ENCODE measurements at places on chromosomes 5 and 9.

- no peak for DNase-seq
Observed at GRCh38 chr5:14313986-14314690, 171.0 kb downstream of the TRIO start.

- no peak for DNase-seq
Observed at GRCh38 chr9:82404196-82404870, 415.8 kb downstream of the SPATA31D1 start.

DNA sequence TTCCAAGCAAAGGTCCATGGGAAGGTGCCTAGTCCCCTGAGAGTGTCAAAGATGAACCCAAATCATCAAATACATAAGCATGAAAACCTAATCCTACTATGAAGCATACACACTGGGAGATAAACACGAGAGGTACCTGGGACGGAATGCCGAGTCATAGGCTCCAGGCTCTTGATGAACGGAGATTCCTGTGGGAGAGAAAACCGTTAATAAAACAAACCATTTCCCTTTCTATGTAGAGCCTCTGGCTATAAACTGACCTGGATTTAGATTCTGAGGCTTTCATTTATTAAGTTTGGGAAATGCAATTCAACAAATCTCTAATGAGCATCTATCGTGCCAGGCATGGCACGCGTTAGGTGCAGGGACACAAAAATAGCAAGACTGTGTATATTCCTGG, 206.4 kb upstream of the IL12B start:
- no peak for DNase-seq

DNA sequence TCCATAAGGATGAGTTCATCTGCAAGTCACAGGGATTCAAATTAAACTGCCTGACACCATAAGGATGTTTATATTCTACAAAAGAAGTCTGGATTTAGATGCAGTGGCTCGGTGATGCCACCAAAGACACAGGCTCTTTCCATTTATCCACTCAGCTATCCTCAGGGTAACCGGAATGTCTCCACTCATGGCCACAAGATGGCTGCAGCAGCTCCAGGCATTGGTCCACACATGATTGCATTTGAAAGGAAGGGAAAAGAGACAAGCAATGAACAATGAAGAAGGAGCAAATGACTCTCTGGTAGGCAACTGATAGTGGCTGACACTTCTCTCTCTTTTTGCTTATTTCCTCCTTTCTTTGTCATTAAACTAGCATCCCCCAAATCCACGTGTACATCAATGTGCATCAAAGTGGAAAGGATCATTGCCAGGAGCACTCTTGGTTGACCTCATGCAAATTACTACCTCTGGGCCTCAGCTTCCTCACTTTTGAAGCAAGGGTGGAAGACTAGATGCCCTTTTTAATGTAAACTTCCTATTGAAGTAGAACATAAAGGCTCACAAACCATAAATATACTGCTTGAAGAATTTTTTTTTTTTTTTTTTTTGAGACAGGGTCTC, 7.2 kb upstream of the SNX30 start:
- no peak for DNase-seq

GRCh38 chr9:112505607-112506006, 19.0 kb downstream of the KIAA1958 start:
- DNase-seq, result no peak

DNA sequence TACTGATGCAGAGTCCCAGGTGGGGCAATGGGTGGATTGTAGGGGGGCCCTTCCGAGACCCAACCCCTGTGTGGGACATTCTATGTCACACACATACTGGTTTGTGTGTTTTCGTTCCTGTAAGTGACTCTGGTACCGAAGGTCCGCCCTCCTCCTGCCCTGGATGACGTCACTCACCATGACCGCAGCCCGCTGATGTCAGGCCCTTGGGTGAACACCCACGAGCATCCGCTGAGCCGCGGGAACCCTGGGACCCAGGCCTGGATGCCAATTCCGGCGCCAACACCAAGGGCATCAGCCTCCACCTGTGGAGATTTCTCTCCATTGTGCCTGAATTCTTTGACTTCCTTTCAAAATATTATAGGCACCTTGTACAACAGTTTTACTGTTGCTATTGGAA, 184.3 kb downstream of the MTRR start:
- no peak for DNase-seq

DNA sequence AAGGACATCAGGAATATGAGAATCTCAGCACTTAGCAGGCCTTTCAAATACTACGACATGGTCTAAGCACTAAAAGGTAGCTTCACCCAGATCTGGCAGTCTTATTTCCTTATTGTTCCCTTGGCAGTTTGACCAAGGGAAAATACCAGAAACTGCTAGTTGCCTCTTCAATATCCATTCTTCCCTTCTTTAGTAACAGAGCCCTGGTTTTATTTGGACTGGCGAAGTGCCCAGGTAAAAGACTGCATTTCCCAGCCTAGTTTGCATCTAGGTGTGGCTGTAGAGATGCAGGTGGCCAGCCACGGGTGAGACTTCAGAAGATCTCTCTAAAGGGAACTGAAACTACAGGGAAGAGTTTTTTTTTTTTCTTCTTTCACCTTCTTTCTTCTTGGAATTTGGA, 21.6 kb downstream of the DMRT2 start:
- DNase-seq, result no peak

DNA sequence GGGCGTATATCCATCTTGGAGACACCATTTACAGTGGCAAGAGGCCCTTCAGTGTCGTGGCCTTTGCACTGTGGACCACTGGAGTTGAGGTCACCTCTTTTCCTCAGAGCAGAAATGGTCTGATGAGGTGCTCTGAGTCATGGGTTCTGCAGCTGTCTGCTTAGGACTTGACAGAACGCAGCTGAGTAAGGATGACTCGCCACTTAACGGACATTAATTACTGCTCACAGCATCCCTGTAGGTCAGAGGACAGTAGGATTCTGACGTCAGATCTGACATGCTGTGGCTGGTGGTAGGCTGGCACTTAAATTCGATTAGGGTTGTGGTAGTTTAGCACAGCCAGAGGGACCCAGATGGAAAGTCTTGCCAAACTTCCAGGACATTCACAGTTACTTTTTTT, 479.4 kb downstream of the DMAC1 start:
- DNase-seq, result no peak

GRCh38 chr9:109859447-109859846, 79.4 kb downstream of the PALM2AKAP2 start:
- DNase-seq, result no peak

DNA sequence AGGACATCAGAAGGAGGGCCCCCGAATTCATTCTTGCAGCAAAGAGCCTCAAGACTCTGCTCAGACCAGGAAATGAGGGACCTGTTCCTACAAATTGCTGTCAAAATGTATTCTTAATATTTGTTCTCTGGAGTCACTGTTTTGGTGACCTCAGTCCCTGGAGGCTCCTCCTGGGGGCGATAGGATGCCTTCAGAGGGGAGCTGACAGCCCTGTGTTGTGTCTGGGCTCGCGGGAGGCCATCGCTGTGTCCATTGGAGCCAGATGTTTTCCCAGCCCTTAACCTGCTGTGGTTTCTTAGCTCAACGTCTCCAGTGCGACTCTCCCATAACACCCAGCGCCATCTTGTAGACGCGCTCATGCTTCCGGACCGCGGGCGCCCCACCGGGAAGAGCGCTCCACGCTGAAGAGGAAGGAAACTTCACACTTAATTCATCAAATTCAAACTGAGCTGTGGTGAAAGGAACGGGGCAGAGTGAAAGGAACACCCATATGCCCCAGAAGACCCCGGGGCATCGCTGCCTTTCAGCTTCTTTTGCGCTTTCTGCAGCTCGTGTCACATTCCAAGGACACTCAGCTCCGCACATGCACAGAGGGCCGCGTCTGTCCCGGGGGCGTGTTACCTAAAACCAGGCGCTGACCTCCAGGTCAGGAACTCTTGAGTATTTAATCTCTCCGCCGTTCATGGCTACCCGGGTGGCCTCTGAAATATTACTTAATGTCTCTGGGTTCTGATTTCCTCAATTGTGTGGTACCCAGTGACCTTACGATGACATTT, 112.3 kb upstream of the GDNF start:
- DNase-seq, result no peak

DNA sequence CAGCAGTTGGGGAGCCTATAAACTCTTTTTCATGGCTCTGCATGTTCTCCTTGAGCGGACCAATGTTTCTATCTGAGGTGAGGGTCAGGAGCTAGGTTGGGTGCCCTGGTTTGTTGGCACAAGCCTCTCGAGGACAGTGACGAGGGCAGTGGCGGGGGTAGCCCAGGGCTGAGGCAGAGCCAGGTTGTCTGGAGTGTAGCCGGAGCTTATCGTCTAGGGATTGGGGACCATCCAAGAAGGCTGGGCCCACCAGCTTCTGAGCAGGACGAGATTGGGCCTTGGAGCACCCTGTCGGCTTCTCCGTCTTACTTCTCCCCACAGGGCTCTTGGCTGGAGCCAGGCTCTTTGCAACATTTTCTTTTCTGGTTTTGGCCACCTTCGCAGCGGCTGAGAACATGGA, 13.2 kb upstream of the CCL21 start:
- no peak for DNase-seq

DNA sequence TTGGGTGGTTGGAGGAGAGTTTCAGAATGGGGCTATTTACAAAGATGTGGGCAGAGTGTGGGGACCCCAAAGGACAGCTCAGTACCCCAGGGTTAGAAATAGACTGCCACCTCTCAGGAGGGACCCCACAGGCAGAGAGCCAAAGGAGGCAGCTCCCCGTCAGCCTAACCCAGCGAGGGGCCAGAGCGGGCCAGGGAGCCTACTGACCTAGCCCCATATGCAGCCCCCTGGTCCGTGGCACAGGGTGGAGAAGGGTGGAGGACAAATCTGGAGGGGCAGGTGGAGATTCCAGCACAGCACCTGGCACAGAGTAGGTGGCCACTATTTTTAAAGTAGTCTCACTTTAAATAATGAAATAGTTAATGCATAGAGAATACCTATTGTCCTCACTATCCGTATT, 67.2 kb upstream of the ANGPTL2 start:
- DNase-seq, result no peak

DNA sequence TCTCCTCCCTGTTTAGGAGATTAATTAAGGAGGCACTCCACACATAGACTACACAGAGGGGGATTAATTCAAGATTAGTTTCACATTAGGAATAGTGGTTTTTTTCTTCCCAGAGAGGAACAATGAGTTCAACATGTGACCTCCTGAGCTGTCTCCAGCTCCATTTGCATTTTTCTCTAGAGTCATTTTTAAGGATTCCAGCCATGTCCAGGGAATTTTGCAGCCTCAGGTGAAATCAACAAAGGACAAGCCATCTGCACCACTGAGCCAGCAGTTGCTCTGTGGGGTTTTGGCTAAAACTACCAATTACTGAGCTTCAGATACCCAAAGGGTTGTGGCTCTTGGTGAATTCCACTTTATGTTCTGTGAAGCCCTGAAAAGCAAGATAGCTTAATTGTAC, 258.5 kb upstream of the PPP1R2B start:
- no peak for DNase-seq

DNA sequence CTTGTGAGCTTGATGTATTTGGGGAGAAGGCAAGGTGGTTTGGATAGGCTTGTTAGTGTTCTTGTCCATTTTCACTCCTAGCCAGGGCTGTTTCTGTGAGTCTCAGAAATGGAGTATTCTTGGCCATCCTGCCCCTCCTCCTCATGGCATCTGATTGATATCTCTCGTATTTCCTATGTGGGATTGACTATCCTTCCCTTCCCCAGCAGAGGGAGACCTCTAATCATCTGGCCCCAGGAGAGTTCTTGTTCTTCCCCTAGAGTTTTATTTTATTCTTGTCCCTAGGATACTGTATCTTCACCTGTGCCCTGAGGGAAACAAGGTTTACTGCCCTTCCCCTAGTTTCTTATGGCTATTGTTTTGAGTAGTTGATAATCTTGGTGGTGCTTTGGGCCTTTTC, 114.4 kb downstream of the VPS13A start:
- DNase-seq, result no peak

DNA sequence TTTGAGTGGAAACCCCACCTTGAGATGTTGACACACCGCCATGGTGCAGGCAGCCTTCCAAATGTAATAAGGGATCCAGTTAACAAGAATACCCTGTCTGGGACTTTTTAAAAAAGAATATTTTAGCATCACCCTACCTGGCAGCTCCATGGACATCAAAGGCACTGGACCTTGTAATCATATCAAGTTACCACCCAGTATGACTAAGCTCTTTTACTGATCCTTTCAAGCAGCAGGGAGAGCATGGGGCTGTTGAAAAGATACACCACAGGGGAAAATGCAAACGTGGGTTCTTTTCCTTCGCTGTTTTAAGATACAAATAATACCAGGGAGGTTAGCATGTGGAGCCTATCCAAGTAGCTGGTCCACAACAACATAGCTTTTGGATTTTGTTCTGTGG, 211.2 kb downstream of the SAXO1 start:
- no peak for DNase-seq

DNA sequence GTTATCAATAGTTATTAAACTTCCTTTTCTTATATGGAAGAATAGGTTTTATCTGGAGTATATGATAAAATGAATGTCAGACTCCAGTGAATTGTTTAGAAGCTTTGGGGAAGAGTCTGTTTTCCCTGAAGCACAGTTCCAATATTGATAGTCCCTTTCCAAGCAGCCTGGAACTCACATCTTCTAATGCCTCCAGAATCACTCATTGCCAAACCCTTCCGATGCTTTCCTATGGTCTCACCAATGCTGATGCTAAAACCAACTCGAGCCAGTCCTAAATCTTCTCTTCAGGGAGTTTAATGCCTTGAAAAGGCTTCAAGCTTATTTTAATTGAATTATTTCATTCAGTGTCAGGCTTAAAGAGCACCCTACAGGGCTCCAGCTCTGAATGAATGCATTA, 121.2 kb downstream of the PTTG1 start:
- no peak for DNase-seq

GRCh38 chr5:17114233-17114632, 103.2 kb upstream of the BASP1 start:
- DNase-seq, result no peak

- DNase-seq, result no peak
Observed at GRCh38 chr9:77783518-77783917, 135.4 kb upstream of the GNA14 start.

- no peak for DNase-seq
Observed at GRCh38 chr9:89659891-89660685, 55.3 kb downstream of the GADD45G start.

GRCh38 chr9:127637322-127637847, 25.3 kb downstream of the STXBP1 start:
- no peak for DNase-seq

DNA sequence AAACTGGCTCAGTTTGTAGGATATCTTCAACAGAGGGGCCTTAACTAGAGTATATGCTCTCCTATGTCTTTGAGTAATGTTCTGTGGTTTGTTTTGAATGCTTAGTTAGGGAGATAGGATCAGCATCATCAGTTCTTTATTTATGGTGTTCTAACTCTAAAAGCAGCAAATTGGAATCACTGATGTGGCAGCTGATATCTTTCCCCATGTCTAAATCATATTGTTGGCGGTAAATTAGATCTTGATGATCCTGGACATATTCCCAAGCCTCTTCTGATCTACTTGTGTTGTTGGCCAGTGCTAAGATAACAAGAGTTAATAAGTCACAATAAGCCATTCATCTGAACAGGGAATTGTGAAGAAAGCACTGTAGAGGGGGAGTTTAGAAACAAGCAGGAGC, 332.4 kb upstream of the DAB2 start:
- no peak for DNase-seq

Data from T-helper 2 cell (primary cell).